ENCODE measurements at places on chromosomes 11 and 22.
A peak's percentile ranks its signal among the peaks of the same experiment; 100 is the strongest.

DNA sequence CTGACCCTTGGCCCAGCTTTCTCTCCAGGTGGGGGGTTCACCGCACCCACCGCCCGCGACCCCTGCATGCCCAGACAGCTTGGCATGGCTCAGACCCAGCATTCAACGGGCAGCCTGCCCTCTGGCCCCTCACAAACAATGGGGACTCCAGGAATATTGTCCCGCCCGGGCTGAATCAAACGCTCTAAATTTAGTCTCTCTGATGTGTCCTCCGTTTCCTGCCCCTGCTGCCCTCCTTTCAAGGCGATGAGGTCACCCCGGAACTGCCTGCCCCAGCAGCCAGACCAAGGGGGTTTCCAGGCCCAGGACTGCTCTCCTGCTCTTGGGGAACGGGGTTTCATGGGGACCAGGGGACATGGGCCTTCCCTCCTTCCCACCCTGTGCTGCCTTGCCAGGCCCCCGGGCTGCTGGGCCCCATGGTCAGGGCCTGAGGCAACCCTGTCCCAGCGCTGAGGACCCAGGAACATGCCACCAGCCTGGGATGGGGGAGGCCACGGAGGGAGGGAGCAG is 10.1 kb upstream of the PDGFB start:
- peak; percentile 41 for DNase-seq

DNA sequence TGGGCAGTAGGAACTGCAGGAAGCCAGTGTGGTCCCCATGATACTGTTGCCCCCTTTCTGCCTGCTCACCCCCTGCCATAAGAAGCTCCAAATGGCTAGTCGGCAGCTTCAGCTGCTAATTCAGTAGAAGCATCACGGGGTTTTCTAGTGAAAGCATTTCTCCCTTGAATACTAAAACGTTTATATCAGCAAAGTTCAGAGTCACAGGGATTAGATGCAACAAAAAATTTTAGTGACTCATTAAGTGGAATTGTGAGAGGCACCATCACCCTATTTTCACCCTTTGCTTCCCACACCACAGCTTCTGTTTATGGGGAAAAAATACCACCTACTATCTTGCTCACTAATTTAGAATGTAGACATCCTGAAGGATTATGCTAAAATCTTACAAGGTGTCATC is 25.2 kb downstream of the RAB39A start:
- no peak for DNase-seq

GRCh38 chr11:88114486-88115045 is 60.7 kb downstream of the RAB38 start:
- DNase-seq, result no peak

GRCh38 chr22:47630741-47631534 is 868.5 kb downstream of the TBC1D22A start:
- DNase-seq, result no peak

DNA sequence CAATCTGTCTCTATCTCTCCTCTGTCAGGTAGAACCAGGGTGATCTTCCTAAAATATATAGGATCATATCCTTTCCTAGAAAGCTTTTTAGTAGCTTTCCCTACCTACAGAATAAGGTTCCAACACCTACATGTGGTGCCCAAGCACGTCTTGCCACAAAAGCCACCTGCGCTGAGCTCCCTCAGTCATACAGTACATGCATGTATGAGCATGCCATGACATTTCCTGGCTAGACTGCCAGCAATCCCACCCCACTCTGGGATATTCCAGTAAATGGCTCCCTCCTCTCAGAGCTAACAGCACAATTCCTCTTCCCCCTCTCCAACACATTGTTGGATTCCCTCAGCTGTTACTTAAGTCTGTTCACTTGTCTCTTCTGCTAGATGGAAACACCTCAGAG is 398.0 kb downstream of the TENM4 start:
- no peak for DNase-seq

DNA sequence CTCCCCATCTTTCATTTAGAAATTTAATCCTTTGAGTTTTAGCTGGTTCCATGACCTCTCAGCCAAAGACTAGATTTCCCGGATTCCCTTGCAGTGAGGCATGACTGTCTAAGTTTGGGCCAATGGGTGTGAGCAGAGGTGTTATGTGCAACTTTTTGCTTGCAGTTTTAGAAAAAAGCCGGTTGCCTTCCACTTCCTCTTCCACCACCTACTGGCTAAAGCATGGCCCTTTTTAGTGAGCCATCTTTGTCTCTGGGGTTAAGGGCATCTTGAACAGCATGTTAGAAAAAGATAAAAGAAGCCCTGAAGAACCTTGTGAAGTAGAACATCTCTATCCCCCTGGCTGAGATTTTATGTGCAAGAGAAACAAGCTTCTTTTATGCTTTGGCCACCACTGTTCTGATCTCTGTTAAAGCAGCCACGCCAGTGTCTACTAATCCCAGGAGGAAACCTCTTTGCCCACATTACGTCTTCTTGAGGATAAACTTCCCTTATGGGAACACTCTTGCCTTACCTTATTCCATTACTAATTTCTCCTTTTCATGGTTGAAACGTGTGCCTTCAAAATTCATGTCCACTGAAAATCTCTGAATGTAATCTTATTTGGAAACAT is 279.9 kb downstream of the TENM4 start:
- DNase-seq, result no peak

DNA sequence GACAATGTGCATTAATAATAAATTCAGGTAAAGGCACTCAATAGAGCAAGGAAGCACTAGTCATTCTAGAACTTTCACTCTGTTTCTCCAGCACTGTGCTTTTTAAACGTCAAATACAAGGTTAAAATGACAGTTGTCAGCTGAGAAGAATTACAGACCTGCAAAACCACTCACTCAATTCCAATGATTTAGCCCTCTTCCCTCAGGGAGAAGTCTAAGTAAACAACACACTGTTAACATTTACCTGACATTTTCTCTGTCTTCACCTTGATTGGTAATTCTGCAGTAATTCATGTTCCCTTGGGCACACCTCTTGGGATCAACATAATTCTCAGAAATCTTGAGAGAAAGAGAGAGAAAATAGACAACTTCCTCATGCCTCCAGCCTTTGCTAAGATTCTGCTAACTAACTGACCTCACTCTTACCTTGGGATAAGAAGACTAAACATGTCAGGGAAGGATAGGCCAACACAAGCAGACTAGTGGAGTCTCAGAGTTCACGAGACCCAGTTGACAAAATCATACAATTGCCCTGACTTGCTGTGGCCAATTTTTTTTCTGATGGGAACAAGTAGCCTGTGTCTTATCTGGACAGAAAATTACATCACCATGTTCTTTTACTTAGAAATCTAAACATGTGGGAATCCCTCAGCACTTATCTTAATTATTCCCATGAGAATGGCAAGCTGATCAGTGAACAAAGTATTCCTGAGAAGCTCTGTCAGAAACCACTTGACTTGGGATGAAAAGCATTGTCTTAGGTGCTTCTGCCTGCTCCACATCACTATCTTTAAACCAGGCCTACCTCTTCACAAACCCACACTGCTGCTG is 516.8 kb upstream of the FAT3 start:
- no peak for DNase-seq

GRCh38 chr22:25053153-25053805 is 100.8 kb downstream of the KIAA1671 start:
- DNase-seq, result no peak

DNA sequence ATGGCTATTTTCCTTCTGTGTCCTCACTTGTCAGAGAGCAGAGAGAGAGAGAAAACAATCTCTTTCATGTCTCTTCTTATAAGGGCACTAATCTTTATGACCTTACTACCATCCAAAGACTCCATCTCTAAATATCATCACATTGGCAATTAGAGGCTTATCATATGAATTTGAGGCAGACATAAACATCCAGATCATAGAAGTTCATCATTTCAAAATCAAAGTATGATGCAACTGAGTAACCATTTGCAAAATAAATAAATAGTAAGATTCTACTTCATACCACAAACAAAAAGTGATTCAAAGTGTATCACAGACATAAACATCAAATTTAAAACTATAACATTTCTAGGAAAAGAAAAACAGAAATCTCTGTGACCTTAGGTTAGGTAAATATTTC is 504.7 kb upstream of the ARHGAP42 start:
- no peak for DNase-seq

- no peak for DNase-seq
Measured at GRCh38 chr11:5233307-5233706, 976 bp downstream of the HBD start.

DNA sequence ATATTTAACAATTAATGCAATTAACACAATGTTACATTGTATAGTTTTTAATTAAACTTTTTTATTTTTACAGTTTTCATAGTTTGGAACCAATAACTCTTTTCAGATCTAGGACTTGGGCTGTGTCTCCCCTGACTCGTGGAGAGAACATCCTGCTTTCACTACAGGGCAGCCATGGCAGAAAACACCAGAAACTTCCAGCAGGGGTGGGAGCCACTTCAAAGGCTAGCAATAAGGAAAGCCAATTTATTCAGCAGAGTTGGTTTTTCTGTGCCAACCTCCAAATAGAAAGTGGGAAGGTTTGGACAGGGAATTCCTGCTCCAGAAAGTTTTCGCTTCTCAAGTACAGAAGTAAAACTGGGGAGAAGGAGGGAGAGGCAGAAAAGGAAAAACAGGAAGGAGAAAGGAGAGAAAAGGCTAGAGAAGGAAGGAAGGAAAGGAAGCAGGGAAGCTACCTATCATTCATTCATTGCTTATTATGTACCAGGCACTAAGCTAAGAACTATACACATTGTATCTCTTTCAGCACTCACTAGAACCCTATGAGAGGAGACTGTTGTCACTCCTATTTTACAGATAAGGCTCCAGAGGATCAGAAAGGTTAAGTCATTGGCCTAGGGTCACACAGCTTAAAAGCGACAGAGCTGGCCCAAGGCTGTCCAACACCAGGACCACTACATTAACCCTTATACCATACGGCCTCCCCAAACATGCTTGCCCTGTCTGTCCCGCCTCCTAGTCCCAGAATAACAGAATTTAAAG is 54.8 kb upstream of the CREB3L1 start:
- DNase-seq, result no peak

GRCh38 chr22:48837341-48837935 is 990.2 kb downstream of the BRD1 start:
- no peak for DNase-seq

DNA sequence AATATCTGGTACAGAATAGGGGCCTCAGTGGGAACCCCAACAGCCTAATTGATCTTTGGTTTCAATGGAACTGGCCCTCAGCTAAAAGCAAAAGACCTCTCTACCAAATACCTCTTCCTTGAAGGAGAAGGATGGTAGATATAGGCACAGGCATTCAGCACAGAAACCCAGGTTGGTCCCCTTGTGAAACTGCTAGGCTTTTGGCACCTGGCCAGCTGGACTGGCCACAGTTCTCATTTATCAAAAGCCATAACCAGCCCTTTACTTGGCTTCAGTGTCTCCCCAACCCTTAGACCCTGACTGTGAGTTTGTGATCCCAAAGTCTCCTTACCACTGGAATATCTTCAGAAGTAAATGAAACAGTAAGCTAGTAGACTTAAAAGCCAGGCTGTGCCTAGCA is 152.9 kb downstream of the TENM4 start:
- DNase-seq, result no peak

- DNase-seq, result no peak
Measured at GRCh38 chr11:93685196-93685595, 23.7 kb downstream of the CEP295 start.

GRCh38 chr11:75720639-75721038 is 3.0 kb downstream of the MOGAT2 start:
- no peak for DNase-seq

- DNase-seq, result no peak
Measured at GRCh38 chr22:22203048-22203971, 41.3 kb upstream of the VPREB1 start.

- no peak for DNase-seq
Measured at GRCh38 chr22:50057278-50058060, 629 bp downstream of the TTLL8 start.

GRCh38 chr22:27493796-27494195 is 307.8 kb downstream of the MN1 start:
- no peak for DNase-seq

- DNase-seq, result no peak
Measured at GRCh38 chr22:37563153-37564081, 3.1 kb downstream of the CDC42EP1 start.

GRCh38 chr11:73652046-73652730 is 5.8 kb downstream of the PLEKHB1 start:
- DNase-seq, result no peak
